ENCODE measurements at places on chromosomes 13 and 19.

- no peak for DNase-seq
Observed at GRCh38 chr13:47639738-47640447, 361.2 kb downstream of the SUCLA2 start.

GRCh38 chr13:75139291-75139690 lies 342.7 kb downstream of the TBC1D4 start:
- DNase-seq = no peak

DNA sequence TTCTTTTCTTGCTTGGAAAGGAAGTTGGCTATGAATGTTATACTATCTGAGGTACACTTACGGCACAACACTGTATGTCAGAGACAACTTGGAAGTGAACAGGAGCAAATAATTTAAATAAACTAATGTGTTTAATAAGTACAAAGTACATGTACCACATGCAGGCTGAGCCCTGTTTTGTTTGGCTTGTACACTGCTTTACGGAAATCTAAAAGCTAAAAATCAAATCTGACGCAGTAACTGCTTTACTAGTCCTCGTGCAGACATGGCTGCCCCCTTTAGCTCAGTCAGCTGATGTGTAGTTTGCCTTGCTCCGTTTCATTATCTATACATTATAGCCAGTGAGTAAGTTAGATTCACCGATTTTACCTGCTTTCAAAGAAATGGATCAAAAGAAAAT lies 36.5 kb downstream of the TDRD3 start:
- no peak for DNase-seq

GRCh38 chr13:45328661-45329111 lies 12.3 kb downstream of the TPT1 start:
- DNase-seq = no peak

GRCh38 chr13:63011996-63012395 lies 1596.3 kb upstream of the PCDH20 start:
- no peak for DNase-seq

- DNase-seq = no peak
Observed at GRCh38 chr13:105538346-105538745, 997.1 kb downstream of the EFNB2 start.

- no peak for DNase-seq
Observed at GRCh38 chr19:2113439-2114211, 16.9 kb downstream of the IZUMO4 start.

DNA sequence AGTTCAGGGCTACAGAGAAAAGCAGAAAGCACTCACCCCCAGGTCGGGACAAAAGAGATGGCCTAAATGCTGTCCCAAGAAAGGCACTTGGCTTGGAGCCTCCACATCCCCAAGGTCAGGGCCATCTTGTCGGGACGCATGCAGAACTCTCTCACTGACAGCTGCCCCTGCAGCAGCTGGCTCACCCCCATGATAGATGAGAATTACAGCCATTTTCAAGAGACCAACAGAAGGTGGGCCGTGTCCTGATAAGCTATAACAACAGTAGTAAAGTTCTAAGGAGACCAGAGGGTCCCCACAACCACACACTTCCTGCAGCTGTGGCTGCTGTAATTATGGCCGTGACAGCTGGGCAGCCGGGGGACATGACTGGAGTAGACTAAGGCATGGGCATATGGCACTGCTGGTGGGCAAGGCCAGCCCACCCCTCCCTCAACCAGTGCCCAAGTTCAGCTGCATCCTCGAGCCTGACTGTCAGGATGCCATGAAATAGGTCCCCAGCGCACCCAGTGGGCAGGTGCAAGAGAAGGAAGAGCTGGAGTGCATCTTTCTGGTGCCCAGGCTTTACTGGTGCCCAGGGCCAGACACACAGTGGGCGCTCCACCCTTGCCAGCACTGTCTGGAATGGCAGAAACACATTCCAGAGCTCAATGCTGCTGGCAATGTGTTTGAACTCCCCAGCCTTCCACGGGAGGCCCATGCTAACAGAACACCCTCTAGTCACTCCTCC lies 436.7 kb upstream of the ZNF507 start:
- no peak for DNase-seq

DNA sequence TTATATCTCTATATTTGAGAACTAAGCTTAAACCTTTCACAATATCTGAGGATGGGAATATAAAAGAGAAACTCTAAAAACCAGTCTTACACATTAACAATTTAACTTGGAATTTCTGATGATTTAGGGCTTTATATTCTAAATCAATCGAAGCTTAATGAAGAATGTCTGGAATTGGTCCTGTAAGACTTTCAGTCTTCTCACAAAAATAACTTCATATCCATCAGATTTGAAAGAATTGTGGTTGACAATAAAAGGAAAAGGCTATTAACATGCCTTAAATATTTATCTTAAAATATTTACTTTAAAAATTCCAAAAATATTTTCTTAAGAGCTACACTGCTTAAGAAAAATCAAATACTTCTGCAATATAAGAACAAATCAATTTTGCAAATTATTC lies 27.3 kb downstream of the MYCBP2 start:
- DNase-seq = no peak

DNA sequence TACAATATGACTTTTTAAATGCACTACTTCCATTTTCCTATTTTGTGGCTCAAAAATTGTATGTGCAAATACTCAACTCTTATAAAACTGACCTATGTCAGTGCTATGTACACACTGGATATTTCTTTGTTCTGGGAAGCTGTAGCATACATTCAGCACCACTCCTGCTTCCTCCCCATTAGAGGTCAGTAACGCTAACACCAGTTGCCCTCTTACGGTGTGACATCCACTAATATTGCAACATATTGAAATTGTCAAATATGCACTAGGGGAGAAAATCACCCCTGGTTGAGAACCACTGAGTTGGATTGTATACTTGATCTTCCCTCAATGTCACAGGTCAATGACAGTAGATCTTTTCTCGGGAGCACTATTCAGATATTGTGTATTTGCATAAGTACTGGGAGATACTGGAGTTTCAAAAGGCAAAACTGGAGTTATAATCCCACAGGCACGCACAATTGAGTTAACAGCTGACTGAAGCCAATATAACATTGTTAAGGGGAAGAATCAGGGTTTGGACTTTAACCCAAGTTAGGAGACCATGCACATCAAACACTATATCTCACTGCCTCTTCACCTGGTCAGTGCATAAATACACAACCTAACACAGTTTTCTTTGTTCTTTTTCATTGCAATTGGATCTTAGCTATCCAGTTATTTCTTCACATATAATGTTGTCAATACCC lies 1276.5 kb upstream of the MIR17HG start:
- no peak for DNase-seq

GRCh38 chr19:7997809-7998480 lies 7.5 kb downstream of the ELAVL1 start:
- no peak for DNase-seq

GRCh38 chr13:48567515-48568369 lies 34.9 kb upstream of the RCBTB2 start:
- DNase-seq = no peak

DNA sequence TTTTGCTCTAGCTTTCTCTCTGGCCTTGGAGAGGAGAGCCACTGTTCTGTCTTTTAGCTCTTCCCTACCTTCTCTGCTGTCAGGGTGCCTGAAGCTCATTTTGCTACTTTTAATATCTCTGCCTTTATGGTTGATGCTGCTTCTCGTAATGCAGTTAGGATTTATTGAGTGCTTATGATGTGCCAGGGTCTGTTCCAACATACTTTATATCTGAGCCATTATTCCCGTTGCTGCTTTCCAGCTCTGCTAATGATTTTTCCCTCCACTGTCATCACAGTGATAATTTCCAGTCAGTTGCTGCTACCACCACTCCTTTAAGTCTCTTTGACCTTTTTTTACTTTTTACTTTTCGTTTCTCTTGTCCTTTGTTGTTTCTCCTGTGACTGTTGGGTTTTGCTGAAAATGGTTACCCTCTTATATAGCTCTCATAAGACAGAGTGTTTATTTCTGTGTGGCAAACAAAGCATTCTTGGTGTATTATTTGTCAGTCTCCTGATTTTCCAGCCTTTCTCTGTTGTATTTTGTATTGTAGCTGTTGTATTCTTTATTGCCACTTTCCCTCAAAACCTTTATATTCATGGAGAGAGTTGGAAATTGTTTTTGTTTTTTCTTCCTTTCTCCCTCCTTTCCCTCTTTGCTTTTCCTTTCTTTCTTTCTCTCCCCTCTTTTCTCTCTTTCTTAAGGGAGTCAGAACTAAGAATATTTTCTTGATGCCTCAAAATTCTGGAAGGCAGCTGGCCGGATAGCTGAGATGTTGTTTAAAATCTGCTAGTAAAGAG lies 37.4 kb downstream of the COG6 start:
- no peak for DNase-seq

- no peak for DNase-seq
Observed at GRCh38 chr19:1066748-1067340, at the start of gene ARHGAP45. TSS of gene ARHGAP45 (plus strand) at chr19:1067167. CDS start at chr19:1067406, 239 bp downstream.

DNA sequence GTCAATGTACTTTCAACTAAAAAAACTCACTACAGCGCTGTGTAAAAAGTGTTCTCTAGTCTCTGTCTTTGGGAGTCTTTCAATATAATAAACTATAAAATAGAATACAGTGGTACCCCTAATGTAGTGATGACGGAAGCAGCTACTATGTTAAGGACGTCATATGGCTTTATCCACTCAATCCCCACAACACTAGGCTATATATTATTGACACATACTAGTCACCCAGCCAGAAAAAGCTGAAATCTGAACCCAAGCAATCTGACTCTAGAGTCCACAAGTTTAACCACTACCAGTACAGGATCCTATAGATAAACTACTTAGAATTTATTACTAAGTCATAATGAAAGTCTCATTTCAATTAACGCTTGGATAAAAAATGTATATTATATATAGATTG lies 48.3 kb downstream of the ELF1 start:
- DNase-seq = no peak

DNA sequence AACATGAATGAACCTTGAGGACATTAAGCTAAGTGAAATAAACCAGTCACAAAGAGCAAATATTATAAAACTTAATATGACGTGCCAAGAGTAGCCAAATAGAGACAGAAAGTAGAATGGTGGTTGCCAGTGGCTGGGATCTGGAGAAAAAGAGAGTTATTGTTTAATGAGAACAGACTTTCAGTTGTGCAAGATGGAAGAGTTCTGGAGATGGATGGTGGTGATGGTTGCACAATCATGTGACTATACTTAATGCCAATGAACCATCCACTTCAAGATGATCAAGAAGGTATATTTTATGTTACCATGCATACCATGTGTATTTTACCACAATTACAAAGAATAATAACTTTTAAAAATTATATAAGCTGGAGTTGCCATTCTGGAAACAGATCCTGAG lies 65.7 kb upstream of the MTIF3 start:
- no peak for DNase-seq

- no peak for DNase-seq
Observed at GRCh38 chr13:33251131-33251661, 34.4 kb downstream of the STARD13 start.

All from hypothalamus (tissue), 51 donors.